ENCODE measurements at places on chromosomes 2 and 18.

DNA sequence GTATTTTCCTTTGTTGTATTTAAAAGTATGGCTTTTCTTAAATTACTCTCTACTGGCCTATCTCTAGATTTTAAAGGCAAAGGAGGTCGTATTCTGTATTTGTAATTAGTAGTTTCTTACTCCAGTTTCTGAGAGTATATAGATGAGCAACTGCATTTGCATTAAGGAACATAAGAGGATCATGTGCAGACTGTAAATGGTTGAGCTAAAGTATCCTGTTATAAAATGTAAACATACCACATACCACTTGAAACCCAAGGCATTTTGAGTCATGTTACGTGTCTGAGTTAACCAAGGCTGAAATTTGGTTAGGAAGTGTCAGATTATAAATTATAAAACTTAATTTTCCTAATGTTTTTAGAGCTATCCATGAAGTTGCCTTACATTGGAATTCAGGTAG, 76.3 kb downstream of the GPD2 start:
- DNase-seq: no peak

GRCh38 chr2:44974064-44974715, 32.7 kb downstream of the SIX3 start:
- DNase-seq: peak; percentile 21

DNA sequence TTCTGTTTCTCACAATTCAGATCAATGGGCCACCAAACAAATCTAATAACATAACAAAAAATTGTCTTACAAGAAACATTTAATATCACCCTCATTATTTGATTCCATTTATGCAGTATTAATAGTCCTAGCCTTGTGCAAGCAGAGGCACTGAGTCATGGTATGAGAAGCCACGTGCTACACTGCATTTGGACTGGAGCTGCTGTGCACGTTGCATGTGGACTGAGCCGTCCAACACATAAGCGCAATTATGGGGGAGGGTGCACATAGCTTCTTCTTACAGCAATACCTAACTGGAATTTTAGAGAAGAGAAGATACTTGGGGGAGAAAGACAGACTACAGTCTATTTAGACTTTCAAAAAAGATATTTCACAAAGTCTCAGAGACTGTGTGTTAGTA, 329.6 kb upstream of the ID2 start:
- no peak for DNase-seq

- no peak for DNase-seq
Measured at GRCh38 chr18:35289293-35289692, 736 bp downstream of the ZSCAN30 start.

DNA sequence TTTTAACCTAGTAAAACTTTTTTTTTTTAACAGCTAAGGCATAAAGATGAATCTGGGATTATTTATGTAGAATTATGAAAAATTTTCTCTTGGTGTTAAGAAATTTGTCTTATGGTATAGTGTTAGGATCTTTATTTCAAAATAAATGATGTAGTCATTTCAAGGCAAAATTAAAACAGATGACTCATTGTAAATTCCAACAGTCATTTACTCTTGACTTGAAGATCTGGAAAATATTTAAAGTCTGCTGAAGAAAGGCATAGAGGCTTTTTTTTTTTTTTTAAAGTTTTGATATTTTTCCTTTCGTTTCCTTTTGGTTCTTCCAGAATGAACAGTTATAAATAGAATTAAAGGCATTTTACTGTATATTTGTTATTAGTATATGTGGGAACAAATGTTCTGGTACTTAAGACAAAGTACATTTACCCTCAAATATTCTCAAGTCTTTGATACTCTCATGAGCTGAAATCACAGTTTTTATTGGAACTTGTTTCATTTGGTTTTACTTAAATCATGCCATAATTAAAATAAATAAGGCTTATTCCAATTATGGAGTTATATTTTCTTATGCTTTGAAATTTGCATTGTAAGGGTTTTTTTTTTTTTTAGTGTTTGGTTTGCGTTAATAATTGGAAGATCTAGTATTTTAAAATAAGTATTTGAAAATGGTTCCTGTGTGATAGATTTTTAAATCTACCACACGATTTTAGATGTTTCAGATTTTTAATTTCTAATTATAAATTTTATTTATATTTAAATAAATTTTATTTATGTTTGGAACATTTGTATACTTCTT, 29.9 kb downstream of the GLS start:
- peak; percentile 25 for DNase-seq

DNA sequence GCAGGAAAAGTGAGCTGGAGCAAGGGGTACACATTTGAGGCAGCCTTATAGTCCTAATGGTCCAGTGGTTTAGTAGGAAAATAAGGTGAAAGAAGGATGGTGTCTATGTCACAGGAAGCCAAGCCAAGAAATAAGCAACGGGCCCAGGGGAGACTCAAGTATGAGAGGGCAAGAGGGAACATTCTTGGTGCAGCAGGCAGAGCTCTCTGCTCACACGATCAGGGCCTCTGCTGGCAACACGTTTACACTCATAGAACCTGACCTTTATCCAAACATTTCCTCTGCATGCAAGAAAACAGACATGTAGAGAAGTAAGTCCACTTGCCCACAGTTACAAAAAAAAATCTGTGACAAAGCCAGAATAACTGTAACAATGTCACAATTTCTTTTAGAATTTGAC, 32.6 kb upstream of the LRRC30 start:
- no peak for DNase-seq

DNA sequence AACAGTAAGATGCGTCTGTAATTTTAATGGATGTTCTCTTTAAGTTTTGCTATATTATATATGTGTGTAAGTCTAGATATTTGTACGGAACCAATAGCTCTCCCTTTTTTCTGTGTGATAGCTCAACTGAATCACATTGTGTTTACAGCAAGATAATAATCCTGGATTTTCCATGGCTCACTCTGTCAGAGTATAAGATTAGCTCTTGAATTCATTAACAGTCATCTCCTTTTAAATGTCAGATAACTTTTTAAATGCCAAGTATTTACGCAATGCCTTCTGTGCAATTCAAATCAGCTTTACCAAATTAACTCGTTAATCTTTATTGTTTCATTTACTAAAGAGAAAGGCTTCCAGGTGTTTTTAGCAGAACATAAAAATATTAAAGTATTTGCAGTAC, 76.9 kb downstream of the KIAA2012 start:
- DNase-seq: no peak

DNA sequence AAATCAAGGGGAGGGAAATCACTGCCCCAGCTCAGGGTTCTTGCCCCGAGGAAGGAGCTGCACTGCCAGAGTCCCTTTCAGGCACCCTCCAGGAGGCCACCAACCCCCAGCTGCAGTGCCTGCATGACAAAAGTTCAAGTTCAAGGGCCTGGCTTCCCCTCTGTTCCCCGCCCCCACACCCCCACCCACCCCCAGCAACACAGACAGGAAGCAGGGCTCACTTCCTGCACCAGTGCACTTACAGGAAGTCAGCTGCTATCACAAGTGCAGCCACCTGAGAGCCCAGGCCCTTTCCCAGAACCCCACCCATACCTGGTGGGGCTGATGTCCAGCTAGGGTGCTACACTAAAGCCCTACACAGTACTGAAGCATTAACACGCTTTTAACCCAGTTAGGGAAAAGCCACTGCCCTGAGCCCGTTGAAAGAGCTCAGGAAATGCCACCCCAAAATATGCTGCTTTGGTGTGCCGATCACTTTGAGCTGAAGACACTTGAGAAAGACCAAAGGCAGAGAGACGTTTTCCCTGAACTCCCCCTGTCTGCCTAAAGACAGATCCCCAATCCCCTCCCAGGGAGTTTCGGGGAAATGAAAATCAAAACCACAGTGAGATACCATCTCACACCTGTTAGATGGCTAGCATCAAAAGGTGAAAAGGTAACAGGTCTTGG, 109.9 kb upstream of the CAB39 start:
- DNase-seq: no peak

GRCh38 chr2:101264360-101264939, 11.8 kb downstream of the CNOT11 start:
- DNase-seq: no peak

- no peak for DNase-seq
Measured at GRCh38 chr2:59630789-59631188, 922.7 kb downstream of the BCL11A start.

DNA sequence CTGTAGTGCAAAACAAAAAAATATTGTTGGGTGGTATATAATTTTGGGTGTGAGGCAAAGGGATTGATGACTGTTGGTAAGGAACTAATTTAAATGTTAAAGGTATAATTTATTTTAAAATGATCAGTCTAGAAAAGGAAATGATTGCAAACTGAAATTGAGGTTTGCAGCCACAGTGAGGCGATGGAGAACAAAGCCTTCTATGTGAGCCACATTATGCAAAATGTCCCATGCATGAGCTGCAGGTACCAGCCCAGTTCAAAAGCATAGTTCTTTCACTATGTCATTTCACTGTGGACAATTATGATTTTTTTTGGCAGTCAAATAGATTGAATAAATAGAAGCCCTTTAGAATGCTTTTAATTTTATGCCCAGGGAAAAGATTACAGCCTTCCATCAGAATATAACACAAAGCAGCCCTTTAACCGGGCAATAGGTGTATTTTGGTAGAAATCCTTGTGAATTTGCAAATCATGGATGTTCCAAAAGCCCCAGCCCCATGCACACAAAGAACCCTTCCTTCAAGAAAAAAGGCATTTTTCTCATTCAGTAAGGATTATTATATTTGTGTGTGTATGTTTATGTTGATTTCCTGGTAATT, 1.7 kb downstream of the MAP2 start:
- DNase-seq: peak; percentile 73

DNA sequence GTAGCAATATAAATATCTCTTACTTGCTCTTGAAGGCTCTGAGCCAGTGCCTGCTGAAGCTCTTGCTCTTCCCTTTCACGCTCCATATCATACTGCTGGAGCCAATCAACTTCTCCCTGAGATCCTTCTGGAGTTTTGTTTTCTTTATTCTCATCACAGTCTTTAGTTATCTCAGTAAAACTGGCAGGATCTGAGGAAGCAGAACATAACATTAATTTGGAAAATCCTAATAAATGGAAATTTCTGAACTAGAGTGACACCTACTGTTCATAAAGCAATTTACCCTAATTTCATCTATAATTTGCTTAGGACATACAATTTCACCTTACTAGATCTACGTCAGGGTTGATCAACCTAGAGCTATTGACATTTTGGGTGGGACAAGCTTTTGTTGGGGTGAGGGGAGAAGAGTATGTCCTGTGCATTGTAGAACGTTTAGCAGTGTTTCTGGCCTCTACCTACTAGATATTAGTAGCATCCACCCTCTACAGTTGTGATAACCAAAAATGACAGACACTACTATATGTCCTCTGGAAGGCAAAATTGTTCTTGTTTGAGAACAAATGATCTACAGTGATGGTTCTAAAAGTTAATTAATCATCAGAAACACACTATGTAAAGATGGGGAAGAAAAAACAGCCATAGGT, 47.2 kb downstream of the VIL1 start:
- peak; percentile 21 for DNase-seq

- peak; percentile 61 for DNase-seq
Measured at GRCh38 chr2:102753563-102754159, 8.2 kb upstream of the TMEM182 start.

GRCh38 chr18:67805261-67805660, 288.7 kb upstream of the DSEL start:
- no peak for DNase-seq

GRCh38 chr2:42493468-42494354, at the start of gene KCNG3:
Gene KCNG3, minus strand, starts transcription at chr2:42493982. Its CDS starts 481 bp downstream, at chr2:42493501.
- DNase-seq: peak; percentile 71

- DNase-seq: peak; percentile 48
Measured at GRCh38 chr2:238916875-238917590, 69.1 kb downstream of the TWIST2 start.

- peak; percentile 84 for DNase-seq
Measured at GRCh38 chr2:70647873-70648481, 94.4 kb upstream of the TGFA start.

DNA sequence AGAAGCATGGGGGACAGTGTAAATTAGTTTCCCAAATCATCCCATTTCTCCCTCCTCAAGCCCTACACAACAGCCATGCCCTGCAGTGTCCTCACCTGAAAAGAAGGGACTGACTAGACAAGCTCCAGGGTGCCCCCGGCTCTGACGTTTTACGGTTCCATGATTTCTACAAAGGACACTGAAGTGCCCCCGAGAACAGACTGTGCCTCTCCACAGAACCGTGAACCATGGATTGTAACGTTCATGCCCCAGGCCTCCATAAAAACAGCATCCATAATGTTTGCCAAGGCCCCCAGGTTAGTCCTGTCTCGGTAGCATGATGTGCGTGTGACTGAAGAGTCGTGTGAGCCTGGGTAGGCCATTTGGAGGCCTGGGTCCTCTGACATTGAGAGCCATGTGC, 7.0 kb upstream of the ACOXL start:
- no peak for DNase-seq

- DNase-seq: peak; percentile 53
Measured at GRCh38 chr18:2948038-2948437, 64.9 kb downstream of the LPIN2 start.

GRCh38 chr18:64403784-64404503, 255.1 kb upstream of the LINC00305 start:
- no peak for DNase-seq

GRCh38 chr18:44411976-44412375, 268.7 kb upstream of the SETBP1 start:
- no peak for DNase-seq

- DNase-seq: no peak
Measured at GRCh38 chr2:195535911-195536522, 121.0 kb upstream of the SLC39A10 start.

GRCh38 chr18:47545613-47546012, 294.2 kb upstream of the SKOR2 start:
- DNase-seq: no peak

DNA sequence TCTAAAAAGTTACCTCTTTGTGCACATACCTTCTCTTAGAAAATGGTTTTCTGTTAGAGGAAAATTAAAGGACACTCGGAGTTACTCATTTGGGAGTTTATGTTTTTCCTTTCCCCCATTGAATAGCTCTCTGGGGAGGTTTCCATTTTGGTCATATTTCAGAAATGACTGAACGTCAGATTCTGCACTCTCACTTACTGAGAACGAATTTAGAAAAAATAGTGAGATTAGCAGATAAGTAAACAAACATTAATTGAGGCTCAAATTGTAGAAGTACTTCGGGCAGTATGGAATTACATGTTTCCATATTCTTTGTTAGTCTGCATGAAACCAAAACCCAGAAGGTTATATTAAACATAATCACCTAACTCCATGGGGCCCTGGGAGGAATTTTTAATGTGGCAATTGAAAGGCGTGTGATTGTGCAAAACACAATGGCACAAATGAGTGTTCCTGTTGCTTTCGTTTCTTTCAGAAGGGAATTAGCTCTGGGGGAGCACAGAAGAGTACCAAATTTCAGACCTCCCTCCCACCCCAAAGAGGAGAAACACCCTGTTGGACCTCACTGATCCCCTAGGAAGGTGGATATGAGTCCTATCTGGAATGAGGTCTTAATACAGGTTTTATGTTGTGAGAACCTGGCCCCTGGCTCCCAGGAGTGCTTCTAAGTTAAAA, 212.3 kb downstream of the BCL2 start:
- DNase-seq: no peak

Data from astrocyte of the hippocampus (primary cell).